ENCODE measurements at places on chromosomes 4 and X.

- DNase-seq = no peak
Observed at GRCh38 chr4:82780170-82780751, 18.3 kb downstream of the SCD5 start.

- no peak for DNase-seq
Observed at GRCh38 chr4:111943796-111944203, 201.5 kb upstream of the FAM241A start.

DNA sequence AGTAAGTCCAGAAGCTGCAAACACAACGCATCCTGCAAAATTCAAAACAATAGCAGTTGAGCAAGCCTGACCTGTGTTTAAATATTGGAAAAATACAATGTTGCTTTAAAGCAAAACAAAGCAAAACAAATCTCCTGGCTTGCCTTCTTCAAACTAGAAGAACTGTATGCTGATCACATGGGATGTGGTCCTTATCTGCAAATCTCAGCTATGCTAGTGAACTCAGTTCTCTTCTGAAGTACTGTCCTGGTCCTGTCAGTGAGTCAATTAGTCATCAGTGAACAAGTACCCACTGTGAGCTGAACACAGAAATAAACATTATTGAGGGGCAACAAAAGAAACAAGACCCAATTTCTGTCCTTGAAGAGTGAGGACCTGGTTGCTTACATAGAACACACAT is 522.5 kb downstream of the SMARCA1 start:
- DNase-seq = no peak

DNA sequence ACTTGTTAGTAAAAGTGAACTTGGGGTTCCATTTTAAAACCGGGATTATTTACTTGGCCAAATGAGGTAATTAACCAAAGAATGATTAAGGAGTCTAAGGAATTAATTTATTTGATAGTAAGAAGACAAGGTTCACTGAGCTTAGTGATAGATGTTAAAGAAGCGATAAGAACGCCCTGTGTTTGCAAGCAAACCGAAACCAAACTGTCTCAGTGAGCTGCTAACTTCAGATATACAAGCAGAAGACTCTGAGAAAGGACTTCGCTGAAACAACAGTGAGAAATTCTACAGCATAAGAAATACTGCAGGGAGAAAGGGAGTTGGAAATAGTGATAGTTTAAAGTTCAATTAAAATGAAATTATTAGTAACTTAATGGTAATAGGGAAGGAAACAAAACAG is 37.6 kb upstream of the SHISA3 start:
- DNase-seq = no peak

GRCh38 chr4:79296768-79297428 is 29.0 kb downstream of the NAA11 start:
- no peak for DNase-seq

GRCh38 chr4:161604516-161605300 is 559.1 kb downstream of the FSTL5 start:
- no peak for DNase-seq

DNA sequence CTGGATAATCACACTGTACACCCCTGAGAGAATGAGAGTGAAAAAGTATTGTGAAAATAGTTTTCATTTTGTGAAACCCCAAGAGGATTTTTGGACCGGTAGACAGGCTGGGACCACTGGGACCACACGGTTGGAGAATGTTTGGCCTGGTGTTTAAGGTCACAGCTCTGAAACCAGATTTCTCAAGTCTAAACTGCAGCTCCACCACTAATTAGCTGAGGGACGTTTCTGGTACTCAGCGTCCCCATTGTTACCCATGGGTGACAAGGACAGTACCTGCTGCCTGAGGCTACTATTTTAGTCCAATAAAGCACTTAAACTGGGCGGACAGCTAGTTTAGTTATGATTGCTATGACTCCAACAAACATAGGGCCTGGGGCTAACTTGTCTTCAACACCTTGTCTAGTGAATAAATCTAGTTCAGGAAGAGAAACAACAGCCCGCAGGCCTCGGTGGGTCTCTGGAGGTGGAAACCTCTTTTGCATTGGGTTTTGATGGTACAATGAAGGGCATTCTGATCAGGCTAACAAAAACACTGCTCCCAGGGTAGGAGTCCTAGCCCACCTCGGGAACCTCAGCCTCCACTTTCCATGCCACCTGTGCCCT is 509 bp upstream of the USP11 start:
- no peak for DNase-seq

- no peak for DNase-seq
Observed at GRCh38 chr4:47531954-47532321, 46.9 kb downstream of the ATP10D start.

DNA sequence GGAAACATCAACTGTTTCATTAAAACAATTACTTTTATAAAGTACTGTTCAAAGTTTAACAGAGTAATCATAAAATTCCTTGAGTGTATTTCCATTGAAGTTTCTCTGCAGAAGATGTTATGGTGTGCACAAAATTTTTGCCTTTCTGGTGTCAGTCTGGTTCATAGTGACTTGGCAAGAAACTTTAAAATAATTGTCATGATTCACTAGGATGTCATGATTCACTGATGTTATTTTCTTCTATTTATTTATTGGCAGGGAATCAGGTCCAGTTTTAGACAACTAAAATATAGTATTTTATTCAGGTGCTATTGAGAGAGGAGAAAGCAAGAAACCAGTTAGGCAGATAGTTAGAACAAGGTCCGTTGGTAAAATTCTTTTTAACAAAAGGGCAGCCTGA is 3.8 kb downstream of the UGT2A1 start:
- DNase-seq = no peak

DNA sequence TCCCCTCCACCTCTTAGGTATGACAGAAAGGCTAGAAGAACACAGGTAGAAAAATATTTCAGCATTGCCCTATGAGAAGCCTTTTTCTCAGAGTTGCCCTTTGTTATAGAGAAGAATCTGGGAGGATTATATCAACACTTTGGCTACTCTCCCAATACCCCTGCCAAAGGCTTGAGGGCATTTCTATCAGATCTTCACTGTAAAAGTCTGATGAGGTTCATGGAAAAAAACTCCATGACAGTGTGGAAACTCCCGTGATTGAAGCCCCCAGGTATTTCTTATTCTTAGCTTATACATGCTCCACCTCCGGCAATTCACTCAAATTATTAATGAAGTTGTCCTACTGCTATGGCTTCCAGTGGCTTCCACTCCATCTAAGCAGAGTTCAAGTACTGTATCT is 753.6 kb downstream of the CENPC start:
- DNase-seq = no peak

DNA sequence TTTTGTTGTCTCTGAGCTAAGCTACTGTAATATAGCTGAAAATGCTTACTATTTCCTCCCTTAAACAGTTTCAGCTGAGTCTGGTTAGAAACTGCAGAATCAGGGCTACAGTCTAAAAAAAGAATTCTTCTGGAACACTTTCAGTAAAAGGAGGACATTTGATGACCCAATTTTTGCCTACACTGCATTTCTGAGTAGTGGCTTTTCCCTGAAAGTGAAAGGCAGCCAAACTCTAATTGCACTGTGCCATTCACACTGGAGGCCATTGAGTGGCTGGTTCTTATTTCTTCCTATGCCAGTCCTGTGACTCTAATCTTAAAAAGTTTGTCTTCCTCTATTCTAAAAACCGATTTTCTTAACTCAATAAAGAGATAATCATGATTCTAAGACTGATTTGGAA is 526.0 kb downstream of the CFAP47 start:
- no peak for DNase-seq

GRCh38 chr4:111546881-111547280 is 598.4 kb upstream of the FAM241A start:
- DNase-seq = no peak

DNA sequence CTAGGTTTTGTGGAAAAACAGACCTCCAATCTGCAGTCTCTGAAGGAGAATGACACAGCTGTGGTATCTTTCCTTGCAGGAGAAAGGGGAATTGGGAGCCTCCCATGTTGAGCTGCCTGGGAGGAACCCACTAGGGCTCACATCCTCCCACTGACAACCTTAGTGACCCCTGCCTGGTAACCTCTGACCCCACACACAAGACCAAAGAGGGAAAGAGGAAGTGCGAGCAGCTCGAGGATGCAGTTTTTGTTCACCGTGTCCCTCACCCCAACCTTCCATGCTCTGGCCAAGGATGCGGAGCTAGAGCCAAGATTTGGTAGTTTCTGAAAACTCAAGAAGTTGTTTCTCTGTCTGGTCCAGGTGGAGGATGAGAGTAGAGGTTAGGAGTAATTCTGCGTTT is 5.4 kb upstream of the ZXDA start:
- no peak for DNase-seq

DNA sequence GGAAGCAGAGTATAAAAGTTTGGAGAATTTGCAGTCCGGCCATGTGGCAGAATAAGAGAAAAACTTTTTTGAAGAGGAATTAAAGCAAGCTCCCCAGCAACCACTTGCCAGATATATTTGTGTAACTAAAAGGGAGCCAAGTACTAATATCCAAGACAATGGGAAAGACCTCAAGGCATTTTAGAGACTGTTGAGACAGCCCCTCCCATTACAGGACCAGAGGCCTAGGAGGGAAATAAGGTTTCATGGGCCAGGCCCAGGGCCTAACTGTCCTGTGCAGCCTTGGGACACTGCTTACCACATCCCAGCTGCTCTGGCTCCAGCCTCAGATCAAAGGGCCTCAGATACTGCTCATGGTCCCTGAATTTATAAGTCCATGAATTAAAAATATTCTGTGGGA is 659.4 kb downstream of the PCDH19 start:
- DNase-seq = no peak

- no peak for DNase-seq
Observed at GRCh38 chr4:10608501-10609219, 75.9 kb downstream of the CLNK start.

- no peak for DNase-seq
Observed at GRCh38 chrX:24026432-24026831, 554 bp downstream of the KLHL15 start.

- no peak for DNase-seq
Observed at GRCh38 chr4:64130907-64131306, 278.3 kb downstream of the TECRL start.

Measured in epithelial cell of prostate (primary cell).